ENCODE measurements at places on chromosomes 4 and X.

GRCh38 chr4:147307896-147308674 lies 172.8 kb upstream of the EDNRA start:
- DNase-seq = no peak

- DNase-seq = no peak
Observed at GRCh38 chr4:38762560-38762959, 20.2 kb downstream of the TLR10 start.

- DNase-seq = no peak
Observed at GRCh38 chr4:12658146-12658545, 826.0 kb downstream of the RAB28 start.

DNA sequence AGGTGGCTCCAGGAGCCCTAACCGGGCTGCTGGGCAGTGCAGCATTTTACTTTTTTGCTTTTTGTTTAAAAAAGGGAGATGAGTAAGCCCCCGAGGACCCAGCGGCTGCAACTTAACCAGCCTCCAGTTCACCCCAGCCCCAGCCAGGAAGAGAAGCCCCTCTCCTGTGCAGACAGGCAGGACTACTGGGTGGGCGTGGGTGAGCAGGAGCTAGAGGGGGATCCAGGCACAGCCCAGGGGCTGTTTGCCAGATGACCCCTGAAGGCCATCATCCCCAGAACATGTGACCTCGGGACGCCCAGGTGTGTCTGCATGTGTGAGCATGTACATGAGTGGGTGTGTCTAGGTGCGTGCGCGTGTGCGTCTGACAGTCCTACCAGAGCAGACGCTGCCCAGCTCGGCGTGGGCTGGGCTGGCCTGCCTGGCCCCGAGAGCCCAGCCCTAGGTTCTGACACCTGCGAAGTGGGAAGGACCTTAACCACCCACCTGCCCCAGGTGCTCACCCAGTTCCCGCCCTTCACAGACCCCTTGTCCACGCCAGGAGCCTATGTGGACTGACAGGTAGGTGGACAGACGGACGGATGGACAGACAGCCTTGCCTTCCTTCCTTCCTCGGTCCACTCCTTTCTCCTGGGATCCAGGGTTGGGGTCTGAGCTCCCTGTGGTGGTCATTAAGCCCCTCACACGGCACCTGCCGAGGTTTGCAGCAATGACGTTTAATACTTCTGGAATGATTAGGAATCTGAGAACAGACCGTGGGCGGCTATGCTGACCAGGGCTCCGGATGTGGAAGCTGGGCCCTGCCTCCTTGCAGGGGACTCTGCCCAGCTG lies 7.8 kb upstream of the HAUS3 start:
- no peak for DNase-seq

GRCh38 chr4:186953599-186954260 lies 230.1 kb upstream of the FAT1 start:
- DNase-seq = no peak

DNA sequence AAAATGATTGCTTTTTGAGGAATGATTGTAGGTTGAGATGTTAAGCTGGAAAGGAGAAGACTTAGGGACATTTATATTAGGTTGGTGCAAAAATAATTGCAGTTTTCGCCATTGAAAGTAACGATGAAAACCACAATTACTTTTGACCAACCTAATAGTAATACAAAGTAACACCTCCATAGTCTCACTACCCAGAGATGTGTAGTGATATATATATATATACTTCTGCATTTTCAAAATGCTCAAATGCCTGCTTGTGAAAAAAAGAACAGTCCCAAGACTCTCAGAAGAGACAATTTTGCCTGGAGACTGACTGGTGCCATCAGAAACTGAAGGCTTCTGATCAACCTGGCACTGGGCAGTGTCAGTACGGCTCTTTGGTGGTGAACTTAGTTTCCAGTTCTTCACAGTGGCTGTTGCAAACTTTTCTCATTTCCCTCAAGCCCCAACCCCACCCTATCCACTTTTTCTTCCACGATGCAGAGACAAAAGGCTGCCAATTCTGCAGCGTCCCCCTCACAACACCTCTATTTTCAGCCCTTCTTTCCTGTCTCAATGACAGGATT lies 35.1 kb upstream of the TAPT1 start:
- DNase-seq = no peak

GRCh38 chr4:123346951-123347350 lies 49.6 kb upstream of the SPRY1 start:
- DNase-seq = no peak

DNA sequence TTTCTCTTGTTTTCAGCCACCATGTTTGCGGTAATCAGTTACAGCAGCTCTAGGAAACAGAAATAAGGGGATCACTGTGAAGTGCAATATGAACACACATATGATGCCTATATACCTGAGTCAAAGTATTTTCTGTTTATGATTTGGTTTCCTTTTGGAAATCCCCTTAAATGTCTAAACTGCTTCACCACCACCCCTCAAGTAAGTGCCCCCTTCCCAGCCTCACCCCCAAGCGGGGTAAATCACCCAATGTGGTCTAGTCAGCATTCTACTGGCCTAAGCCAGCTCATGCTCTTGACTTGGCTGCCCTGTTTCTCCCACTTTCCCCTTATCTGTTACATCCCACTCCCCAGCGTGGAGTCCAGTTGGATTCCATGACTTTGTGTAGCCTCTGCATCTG lies 176.5 kb downstream of the QDPR start:
- DNase-seq = no peak

DNA sequence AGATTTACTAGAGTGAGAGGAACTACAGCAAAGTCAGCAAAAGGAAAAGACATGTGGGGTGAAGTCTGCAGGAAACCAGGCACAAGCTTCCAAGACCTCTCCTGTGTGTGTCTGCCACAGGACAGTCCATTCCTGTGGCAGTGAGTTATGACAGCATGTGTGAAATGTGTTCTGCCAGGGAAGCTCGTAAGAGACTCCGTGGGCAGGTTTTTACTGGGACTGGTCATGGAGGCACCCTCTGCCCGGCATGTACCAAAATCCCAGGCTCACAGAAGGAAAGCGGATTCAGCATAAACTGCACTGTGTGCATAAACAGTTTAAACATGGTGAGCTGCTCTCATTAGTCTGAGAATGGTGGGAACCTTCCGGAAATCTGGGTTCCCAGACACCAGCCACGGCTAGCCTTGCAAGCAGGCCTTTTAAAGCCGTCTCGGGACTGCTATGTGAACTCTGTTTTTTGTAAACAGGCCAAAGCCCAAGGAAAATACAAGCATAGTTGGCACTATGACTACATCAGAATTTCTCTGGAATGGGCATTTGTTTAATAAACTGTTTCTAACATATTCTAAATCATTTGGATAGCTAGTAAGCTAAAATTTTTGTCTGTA lies 288.5 kb downstream of the TENM3 start:
- no peak for DNase-seq

DNA sequence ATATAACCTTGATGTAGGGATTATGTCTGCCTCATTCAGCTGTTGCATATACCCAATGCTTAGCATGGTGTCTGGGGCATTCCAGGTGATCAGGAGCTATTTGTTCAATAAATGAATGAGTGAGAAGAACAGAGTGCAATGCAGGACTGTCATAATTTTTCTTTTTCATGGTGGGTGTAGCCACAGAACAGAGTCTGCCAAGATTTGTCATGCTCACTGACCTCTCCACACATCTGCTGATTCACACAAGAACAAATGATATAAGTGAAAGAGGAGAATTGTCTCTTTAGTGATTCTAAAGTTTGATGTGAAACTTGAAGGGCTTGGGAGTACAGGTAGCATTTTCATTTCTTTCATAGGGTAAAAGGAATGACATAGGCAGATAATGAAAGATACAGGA lies 64.4 kb upstream of the TEX13D start:
- DNase-seq = no peak

DNA sequence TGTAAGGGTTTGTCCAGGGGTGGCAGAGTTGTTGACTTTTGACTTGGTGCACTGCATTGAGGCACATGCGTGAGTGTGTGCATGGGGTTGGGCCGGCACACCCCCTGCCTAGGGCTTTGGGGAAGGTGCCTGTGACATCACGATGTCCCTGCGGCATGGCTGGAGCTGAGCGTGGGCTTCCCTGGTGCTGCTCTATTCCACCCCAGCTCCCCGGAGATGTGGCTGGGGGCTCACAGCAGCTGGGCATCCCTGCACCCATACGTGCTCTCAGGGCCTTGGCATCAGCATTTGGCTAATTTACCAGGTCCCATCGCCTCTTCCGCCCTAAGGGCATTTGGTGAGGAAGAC lies 5.7 kb downstream of the PSAPL1 start:
- no peak for DNase-seq

- DNase-seq = no peak
Observed at GRCh38 chr4:7309636-7310390, 117.5 kb downstream of the SORCS2 start.

- DNase-seq = no peak
Observed at GRCh38 chr4:107066621-107067020, 30.5 kb upstream of the DKK2 start.

GRCh38 chr4:185685804-185686203 lies 126.2 kb downstream of the SORBS2 start:
- DNase-seq = no peak

GRCh38 chr4:85823295-85823694 lies 348.3 kb downstream of the ARHGAP24 start:
- no peak for DNase-seq

DNA sequence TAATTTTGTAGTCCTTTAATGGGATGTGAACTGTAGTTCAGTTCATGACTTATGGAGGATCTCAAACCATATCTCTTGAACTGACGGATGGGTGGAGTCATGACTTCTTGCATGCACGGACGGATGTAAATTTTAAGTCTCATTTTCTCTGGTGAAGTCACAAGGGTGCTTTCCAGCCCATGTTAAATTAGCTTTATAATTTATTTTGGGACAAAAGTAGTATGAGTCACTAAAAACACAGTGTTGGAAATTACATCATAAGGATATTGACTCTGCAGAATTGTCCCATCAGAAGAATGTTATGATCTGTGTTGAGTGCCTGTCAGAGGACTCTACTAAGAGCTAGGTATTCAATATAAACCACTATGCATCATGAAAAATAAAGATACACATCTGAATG lies 6.8 kb upstream of the PAGE5 start:
- DNase-seq = no peak

- DNase-seq = no peak
Observed at GRCh38 chrX:45329217-45329616, 128.5 kb upstream of the DIPK2B start.

- no peak for DNase-seq
Observed at GRCh38 chr4:82555276-82555675, 6.5 kb downstream of the TMEM150C start.

GRCh38 chr4:168361365-168362024 lies 42.9 kb upstream of the DDX60 start:
- no peak for DNase-seq

GRCh38 chrX:9149501-9150245 lies 115.7 kb upstream of the FAM9B start:
- DNase-seq = no peak

GRCh38 chr4:960636-961350 lies 12.6 kb downstream of the DGKQ start:
- no peak for DNase-seq

- DNase-seq = no peak
Observed at GRCh38 chr4:20445933-20446723, 194.4 kb downstream of the SLIT2 start.

DNA sequence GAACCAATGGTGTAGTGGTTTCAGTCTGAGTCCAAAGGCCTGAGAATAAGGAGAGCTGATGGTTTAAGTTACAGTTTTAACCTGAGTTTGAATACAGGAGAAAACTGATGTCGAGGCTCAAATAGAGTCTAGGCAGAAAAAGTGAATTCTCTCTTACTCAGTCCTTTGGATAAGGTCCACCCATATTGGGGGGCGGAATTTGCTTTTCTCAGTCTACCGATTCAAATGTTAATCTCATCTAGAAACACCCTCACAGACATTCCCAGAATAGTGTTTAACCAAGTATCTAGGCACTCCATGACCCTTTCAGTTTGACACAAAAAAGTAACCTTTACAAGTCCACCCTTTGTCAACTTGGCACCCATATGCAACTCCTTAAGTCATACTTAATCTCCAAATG lies 216.0 kb downstream of the GRID2 start:
- no peak for DNase-seq

- no peak for DNase-seq
Observed at GRCh38 chrX:113802837-113803236, 781.0 kb upstream of the HTR2C start.

DNA sequence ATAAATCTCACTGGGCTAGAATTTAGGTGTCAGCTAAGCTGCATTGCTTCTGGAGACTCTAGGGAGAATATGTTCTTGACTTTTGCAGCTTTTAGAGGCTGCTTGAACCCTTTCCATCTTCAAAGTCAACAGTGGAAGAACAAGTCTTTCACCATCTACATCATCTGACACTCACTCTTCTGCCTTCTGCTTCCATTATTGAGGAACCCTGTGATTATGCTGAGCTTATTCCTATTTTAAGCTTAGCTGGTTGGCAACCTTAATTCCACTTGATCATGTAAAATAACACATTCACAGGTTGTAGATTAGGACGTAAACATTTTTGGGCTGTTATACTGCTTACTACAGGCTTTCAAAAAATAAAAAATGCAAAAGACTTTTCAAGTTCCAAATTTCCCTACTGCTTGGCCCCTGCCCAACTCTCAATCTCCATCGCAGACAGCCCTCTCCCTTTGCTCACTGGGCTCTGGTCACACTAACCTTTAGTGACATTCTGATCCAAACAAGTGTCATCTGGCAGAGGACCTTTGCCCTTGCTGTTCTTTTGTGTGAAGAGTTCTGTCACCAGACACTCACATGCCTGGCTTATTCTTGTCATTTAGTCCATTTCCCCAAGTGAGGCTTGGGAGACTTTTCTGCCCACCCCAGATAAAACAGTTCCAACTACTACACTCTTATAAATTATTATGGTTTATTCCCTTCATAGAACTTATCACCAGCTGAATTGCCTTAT lies 1056.0 kb downstream of the STIM2 start:
- DNase-seq = no peak

DNA sequence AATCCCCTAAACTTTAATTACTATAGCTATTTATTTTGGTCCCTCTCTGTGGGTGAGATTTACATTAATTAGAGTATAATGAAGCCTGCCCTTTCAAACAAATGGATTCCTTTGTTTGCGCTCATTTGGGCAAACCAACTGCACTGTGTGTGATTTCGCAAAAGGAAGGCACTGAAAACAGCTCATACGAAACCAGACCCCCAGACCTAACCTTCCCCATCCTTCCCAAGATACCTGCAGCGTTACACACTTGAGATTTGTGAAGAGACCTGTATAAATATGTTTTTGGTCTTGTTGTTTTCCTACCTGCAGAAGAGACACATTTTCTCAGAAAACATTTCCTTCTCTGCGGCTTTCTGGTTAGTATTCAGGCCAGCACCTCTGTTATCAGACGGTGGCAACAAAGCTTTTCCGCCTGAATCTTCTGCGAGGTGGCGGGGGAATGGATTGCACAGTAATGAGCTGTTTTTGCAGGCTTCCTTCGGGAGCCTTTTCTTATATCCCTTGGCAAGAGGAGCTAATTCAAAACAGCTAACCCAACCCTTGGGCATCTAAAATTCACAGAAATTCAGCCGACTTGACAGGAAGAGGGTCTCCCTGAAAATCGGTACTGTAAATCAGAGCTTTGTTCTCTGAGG lies 47.6 kb downstream of the CBLL2 start:
- DNase-seq = no peak

DNA sequence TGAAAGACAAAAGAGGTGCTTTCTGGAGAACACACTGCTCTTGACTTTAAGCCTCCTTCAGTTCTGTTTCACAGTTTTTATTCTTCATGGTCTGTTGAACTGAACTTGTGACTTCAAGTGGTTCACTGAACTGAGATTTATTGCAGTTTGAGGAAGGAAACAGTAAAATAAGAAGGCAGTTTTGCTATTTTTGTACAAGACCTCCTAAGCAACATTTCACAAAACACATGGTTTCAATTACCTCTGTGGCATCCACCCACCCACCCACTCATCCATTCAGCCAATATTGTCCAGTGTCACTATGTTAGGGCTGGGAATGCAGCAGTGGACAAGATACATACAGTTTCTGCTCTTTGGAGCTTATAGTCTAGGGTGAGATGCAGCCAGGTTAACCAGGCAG lies 131.3 kb downstream of the IL1RAPL2 start:
- DNase-seq = no peak
